ENCODE measurements at places on chromosomes 13 and 19. TPM values are rescaled to one million over a fixed set of nuclear protein-coding genes. Genes with fewer than 3 reads are reported as not detected.

- no peak for DNase-seq
Measured at GRCh38 chr19:47765523-47766358, 12.8 kb upstream of the SELENOW start.

DNA sequence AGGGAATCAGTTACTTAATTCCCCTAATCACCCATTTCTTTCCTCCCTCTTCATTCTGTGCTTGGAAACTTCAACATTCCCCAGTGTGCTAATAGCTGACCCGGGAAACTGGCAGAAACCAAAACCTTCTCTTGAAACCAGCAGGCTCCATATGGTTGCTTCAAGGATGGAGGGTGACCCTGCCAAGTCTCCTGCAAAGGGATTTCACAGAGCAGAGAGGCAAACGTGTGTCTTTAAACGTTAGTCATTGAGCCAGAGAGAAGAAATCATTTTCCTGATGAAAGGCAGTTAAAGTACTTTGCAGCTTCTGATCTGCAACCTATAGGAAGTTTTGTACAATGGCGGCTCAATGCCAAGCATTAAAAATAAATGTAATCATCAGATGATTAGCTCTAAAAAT lies 220.9 kb downstream of the POU4F1 start:
- DNase-seq: no peak

- DNase-seq: no peak
Measured at GRCh38 chr19:46426506-46427162, 2.1 kb downstream of the PNMA8C start.

GRCh38 chr13:77565635-77566034 lies 30.1 kb downstream of the SCEL start:
- no peak for DNase-seq

The ZNF729 gene
- 0.14 TPM for total RNA-seq

The FAM124A gene
- 0.48 TPM for total RNA-seq

The NKG7 gene
- total RNA-seq: not detected

The FFAR2 gene
- not detected for total RNA-seq

Data from kidney epithelial cell (primary cell).